ENCODE measurements at places on chromosomes 5 and 9.

GRCh38 chr5:149935431-149935901, 9.1 kb downstream of the PDE6A start:
- DNase-seq: no peak

GRCh38 chr9:131258186-131258585, 18.1 kb downstream of the FAM78A start:
- no peak for DNase-seq

DNA sequence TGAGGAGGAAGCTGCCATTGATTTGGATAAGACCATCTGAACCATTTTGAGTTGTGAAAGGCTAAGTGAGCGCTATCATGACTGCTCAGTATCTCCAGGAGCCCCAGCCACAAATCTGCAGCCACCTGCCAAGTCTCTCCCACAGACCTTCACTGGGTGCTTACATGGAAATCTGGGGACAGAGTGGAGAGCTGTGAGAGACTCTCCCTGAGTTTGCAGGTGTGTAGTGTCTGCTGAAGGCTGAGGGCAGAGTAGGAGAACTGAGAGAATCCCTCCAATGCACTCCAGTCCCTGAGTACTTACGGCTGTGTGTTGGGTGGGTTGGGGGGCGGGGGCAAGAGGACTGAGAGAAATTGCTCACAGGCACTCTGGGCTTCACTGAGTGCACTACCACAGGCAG, 123.7 kb downstream of the PRELID2 start:
- DNase-seq: no peak

DNA sequence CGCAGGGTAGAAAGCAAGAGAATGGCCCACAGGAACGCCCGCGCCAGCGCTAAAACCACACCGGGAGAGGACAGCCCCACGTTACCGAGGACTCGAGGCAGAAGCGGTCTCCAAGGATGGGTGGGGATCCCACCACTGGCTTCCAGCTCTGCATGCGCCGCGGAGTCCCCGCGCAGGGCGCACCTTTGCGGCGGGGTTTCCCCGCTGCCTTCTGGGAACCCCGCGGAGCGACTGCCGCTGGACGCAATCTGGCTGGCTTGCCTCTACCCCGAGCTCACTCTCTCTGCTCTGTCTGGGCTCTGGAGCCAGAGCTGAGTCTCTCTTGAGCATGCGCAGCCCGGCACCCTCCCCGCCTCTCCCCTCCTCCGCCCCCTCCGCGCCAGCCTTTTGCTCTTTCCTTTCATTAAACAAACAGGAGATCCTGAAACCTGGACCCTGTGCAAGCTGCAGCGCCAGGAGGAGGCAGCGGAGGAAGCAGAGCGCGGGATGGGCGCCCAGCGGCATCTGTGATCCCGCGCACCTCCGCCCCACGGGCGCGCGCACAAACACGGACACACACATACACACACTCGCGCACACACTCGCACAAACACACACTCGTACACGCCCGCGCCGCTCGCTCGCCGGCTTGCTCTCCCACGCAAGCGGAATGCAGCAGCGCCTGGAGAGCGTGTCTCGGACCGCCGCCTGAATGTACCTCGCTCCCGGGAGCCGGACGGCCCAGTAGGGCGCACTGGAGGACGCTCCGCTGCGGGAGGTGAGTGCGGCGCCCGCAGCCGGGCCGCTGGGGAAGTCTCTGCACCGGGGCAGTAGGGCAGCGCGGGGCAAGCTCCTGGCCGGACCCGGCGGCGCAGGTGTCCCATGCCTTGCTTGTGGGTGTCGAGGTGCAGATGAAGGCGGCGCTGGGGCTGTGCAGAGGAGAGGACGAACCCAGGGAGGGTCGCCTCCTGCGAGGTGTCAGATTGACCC, at the start of gene PLPPR1:
TSS of gene PLPPR1 (plus strand) at position 382 of the 969 bp plus-strand sequence.
- DNase-seq: no peak

DNA sequence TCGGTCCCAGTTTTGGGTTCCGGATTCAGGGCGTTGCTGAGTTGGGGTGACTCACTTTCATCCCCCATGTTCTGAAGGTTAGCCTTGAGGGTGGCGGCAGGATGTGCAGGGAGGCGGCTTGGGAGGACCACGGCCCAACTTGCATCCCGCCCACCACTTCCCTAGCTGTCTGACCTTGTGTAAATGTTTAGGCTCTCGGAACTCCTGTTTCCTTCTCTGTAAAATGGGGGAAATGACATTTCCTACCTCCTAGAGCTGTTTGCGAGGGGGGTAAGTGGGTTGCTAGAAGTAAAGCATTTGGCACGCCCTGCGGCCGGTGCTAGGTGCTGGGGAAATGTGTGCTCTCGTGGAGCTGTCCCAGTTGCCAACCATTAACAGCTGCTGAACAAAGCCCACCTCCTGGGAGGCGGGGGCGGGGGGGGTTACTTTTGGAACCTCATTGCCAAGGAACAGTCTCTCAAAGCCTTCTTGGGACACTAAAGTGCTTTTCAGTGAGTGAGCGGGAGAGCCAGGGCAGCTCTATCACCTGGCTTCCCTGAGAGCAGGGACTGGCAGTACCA, 27.5 kb downstream of the PTGES2 start:
- no peak for DNase-seq

DNA sequence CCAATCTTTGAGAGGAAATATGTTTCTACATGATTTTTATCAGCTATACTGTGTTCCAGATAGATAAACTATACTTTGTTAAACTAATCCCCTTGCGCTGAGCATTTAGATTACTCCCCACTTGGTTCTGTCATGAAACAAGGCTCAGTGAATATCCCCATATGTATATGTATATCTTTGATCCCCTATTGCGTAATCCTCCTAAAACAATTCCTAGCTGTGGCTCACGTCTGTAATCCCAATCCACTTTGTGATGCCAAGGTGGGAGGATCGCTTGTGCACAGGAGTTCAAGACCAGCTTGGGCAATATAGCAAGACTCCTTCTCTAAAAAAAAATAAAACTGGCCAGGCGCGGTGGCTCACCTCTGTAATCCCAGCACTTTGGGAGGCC, 2.7 kb downstream of the PHYHD1 start:
- no peak for DNase-seq

GRCh38 chr9:134225816-134226215, 61.5 kb upstream of the RNU6ATAC start:
- DNase-seq: no peak

- DNase-seq: peak; percentile 65
Observed at GRCh38 chr5:56327809-56328208, 94.7 kb upstream of the ANKRD55 start.

DNA sequence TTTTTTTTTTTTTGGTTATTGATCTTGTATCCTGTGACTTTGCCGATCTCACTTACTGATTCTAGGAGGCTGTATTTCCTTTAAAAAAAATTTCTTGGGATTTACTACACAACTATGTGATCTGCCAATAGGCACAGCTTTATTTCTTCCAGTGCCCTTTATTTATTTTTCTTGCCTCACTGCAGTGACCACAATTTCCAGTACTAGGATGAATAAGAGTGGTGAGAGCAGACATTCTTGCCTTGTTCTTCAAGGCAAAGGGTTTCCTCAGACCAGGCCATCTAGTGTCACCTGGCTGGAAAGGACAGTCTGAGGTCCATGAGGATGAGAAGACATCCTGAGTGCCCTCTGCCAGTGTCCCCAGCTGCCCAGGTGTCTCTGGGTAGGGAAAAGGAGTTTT, 265.4 kb downstream of the SPOCK1 start:
- DNase-seq: no peak

- DNase-seq: no peak
Observed at GRCh38 chr5:134178096-134178419, 1.3 kb upstream of the SKP1 start.

DNA sequence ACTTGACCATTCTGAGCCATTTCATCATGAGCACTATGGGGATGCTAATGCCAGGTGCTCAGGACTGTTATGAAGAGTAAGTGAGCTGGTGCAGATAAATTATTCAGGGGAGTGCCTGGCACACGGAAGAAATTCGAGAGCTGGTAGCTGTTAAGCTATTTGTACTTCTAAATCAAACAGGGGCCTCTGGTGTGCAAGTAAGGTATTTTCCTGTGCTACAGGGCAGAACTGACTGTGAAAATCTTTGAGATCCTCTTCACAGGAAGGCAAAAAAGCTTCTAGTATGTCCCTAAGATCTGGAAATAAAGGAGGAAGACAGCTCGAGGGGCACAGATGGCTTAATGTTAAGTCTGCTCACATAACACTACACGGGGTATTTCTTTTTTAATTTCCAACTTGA, 106.3 kb upstream of the SPOCK1 start:
- no peak for DNase-seq

DNA sequence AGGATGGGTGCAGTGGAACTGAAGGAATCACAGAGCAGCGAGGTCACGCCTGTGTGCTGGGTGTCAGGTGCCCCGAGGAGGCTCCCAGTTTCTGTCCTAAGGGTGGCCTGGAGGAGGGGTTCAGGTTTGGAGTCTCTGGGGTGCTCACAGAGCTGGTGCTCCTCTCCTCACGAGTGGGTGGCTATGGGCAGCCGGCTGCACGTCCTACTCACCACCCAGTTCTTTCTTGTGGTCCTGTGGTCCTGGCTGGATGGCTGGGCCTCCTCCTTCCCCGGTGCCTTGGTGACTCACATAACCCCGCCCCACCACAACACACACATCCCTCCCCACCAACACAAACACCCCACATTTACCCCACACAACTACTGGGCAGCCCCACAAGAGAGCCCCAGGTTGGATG, 9.9 kb upstream of the PTGS1 start:
- no peak for DNase-seq

- DNase-seq: peak; percentile 67
Observed at GRCh38 chr5:181246276-181247049, 2.8 kb upstream of the RACK1 start.

- DNase-seq: no peak
Observed at GRCh38 chr9:21611891-21612290, 129.8 kb upstream of the IFNE start.

- no peak for DNase-seq
Observed at GRCh38 chr5:164000819-164001218, 495.4 kb downstream of the MAT2B start.

GRCh38 chr5:52607227-52607824, 180.4 kb upstream of the ITGA1 start:
- DNase-seq: no peak

DNA sequence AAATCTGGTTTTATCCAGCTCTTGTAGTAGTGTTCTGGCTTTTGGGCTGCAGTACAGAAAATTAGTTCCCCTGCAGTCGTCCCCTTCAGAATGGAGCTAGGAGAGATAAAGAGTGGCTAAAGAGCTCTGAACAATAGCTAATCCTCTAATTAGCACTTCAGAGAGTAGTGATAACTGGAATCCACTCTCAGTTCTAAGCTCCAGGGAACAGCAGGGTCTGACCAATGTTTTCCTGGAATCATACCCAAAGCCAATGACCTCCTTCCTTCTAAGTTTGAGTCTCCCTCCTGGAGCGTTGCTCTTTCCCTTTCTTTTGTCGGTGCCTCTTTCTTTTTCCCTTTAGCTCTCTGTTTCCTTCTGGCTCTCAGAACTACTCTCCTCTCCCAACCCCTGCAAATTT, 47.4 kb downstream of the MFAP3 start:
- no peak for DNase-seq
